DND-41 (cell line): ENCODE measurements at places on chromosomes 1 and 21.

GRCh38 chr1:14605945-14606344 is 7.5 kb downstream of the KAZN start:
- no peaks in the 10 kb centered on the region for H3K36me3 ChIP-seq
- peaks cover 1% of the 10 kb centered on the region for H3K4me1 ChIP-seq
- no peak overlapping the region for H3K4me3 ChIP-seq

DNA sequence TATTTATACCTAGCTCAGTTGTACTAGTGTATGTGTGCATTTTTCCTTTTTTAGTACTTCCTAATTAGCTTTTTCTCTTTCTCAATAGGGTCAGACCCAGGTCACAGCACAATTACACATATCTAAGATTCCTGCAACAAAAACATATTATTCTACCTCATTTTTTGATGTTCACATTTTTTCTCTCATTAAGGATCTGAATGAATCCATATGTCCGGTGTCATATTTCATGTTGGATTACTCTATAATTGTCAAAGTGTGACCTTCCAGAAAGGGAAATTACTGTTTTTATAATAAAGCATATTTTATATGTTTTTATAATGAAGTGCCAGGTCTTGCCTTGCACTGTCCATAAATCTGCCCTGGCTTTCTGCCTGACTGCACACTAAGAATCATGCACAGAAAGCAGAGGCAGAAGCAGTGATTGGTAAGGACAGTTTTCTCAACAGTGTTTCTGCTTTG is 143.7 kb downstream of the KCNT2 start:
- no peaks in the 10 kb centered on the region for H3K36me3 ChIP-seq
- H3K27me3 ChIP-seq: no peaks in the 10 kb centered on the region
- no peak overlapping the region for H3K4me3 ChIP-seq
- H3K27ac ChIP-seq: no peak overlapping the region

DNA sequence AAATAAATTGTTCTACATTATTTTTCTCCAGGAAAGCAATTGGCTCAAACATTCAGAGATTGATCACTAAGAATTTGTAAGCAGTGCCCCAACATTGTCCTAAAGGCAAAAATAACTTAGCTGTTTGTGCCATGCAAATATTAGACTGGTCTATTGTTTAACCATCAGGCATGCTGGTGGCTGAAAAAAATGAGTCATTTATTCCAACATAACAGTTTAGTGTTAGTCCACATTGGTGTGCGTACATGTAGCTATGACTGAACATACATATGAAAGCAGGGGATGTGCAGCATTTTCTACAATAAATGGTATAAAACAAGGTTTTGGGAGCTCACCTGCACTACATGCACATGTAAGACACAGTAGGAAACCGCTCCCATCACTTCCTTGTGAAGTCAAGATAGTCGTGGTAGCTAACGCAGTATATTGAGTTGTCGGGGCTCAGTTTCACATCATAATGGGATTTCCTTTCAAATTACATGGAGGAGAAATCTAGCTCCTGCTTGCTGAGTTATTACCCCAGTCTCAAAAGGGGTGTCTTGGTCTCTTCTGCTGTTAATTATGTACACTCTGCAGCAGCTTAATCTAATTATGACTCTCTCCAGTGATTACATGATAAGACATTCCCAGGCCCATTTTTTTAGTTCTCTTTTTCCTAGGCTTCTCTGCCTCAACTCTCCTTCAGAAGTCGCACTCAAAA is 199.4 kb downstream of the LYPLAL1 start:
- no peaks in the 10 kb centered on the region for H3K27me3 ChIP-seq
- H3K4me3 ChIP-seq: no peak overlapping the region
- DNase-seq: no peak
- no peaks in the 10 kb centered on the region for H3K36me3 ChIP-seq

- no peak overlapping the region for H3K27ac ChIP-seq
- H3K27me3 ChIP-seq: no peaks in the 10 kb centered on the region
- no peaks in the 10 kb centered on the region for H3K4me1 ChIP-seq
- DNase-seq: no peak
- no peak overlapping the region for H3K4me3 ChIP-seq
Measured at GRCh38 chr1:85623061-85623471, 42.5 kb downstream of the CCN1 start.

- no peaks in the 10 kb centered on the region for H3K27me3 ChIP-seq
- no peak overlapping the region for H3K27ac ChIP-seq
- no peak overlapping the region for H3K4me3 ChIP-seq
- H3K4me1 ChIP-seq: no peaks in the 10 kb centered on the region
- H3K36me3 ChIP-seq: no peaks in the 10 kb centered on the region
Measured at GRCh38 chr21:28604946-28605537, 387.6 kb downstream of the LTN1 start.
